ENCODE measurements at places on chromosomes 12 and 14.

GRCh38 chr12:91099341-91099740 is 12.0 kb downstream of the LUM start:
- no peak for DNase-seq

DNA sequence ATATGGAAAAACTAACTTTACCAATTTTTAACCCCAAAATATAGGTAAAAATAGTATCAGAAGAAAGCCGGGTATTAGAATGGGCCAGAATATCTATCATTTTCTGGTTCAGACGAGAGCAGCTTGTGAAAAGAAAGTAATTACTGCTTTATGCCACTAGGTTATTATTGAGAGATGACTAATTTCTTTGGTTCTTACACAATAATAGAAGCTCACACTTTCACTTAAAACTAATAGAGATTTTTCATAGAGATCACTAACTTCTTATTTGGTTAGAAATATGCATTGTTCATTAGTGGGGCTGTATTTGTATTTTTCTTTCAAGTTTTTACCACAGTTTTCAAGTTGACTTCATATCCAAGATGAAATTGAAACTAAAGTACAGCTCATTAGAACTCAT is 1241.2 kb upstream of the FLRT2 start:
- no peak for DNase-seq

GRCh38 chr14:51394804-51395203 is 154.8 kb downstream of the TMX1 start:
- DNase-seq = peak; percentile 80

DNA sequence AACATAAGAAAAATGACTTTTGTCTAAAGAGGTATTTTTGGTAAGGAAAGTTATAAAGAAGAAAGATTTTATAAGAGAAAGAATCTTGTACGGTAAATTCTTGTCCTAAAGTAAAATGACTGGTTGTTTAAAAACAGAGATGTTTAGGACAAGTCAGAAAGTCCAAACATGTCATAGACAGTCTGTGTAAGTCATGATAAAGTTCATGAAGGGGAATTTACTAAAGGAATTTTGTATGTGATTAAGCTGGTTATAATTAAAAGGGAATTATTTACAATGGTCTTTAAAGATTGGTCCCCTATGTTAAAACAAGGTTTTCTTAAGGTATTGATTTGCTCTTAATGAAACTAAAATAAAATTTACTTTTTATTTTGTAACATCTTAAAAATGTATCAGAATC is 269.4 kb upstream of the CCDC196 start:
- no peak for DNase-seq

- peak; percentile 59 for DNase-seq
These were observed 21.4 kb upstream of the CLEC2D start for GRCh38 chr12:9647825-9648700.
